ENCODE measurements at places on chromosomes 13 and 19.

DNA sequence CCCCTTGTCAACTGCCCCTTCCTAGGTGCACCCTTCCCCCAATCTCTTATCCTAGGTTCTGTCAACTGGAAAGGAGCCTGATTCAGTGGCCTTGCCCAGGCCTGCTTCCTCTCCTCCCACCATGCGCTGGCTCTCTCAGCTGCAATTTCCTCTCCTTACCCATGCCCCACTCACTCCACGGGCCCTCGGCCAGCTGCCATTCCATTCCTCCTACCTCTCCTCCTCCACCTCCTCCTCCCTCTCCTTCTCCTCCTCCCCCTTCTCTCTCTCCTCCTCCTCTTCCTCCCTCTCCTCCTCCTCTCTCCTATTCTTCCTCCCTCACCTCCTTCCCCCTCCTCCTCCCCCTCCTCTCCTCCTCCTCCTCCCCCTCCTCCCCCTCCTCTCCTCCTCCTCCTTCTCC is 9.6 kb upstream of the TIMM44 start:
- DNase-seq = no peak

DNA sequence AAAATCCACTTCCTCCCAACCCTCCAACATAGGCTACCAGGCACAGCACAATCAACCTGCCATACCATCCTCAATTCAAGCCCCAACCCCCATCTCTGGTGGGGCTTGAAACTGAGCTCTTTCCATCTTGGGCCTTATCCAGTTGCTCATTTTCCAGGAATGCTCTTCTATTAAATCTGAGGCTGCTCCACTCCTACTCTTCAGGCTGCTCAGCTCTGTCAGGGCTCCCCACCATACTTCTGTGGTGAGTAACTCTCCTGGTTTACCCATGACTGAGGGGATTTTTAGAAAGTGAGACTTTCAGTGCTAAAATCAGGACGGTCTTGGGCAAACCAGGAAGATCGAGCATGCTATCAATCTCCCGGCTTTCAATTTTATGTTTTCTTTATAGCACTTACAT is 512.8 kb downstream of the LMO7 start:
- DNase-seq = no peak

GRCh38 chr19:30530751-30531150 is 158.6 kb downstream of the ZNF536 start:
- no peak for DNase-seq

DNA sequence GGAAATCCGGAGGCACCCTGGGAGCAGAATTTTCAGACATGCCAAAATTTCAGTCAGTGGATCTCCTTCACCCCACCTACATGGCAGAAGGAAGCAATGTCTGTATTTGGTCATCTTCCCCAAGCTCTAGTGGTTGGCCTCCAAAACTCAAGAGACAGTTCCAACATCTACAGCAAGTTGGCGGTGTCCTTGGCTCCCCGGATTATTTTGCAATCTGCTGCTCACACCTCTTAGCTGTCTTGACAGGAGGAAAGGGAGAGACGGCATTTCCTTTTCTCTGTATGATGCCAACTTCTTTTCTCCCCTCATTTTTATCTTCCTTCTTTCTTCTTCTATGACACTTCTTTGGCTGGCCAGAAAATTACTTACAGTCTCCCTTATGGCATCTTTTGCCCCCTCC is 159.9 kb downstream of the SUCLA2 start:
- DNase-seq = no peak

DNA sequence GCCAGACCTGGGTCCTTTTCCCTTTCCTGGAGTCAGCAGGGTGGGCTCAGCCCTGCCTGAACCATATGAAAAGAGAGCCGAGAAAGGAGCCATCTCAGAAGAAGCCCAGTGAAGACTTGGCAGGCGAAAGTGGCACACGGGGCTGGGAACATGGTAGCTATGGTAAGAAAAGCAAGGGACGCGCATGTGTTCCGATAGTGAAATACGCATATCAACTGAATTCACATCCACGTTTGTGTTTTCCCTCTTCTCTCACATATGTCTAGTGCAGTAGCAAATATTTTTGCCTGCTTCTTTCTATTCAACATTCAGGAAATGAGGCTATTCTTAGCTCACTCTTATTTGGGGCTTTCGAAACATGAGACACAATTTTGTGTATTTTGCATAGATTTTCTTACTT is 54.1 kb upstream of the PEG3 start:
- DNase-seq = no peak

- no peak for DNase-seq
Observed at GRCh38 chr13:51542346-51543242, 41.7 kb upstream of the WDFY2 start.
